ENCODE measurements at places on chromosomes 11 and 22.
A peak's percentile ranks its signal among the peaks of the same experiment; 100 is the strongest.

GRCh38 chr11:122392508-122392907 lies 263.0 kb upstream of the UBASH3B start:
- DNase-seq: no peak

GRCh38 chr11:111688013-111688412 lies 78.2 kb downstream of the PPP2R1B start:
- peak; percentile 29 for DNase-seq

GRCh38 chr11:114073828-114074381 lies 14.4 kb downstream of the ZBTB16 start:
- no peak for DNase-seq

DNA sequence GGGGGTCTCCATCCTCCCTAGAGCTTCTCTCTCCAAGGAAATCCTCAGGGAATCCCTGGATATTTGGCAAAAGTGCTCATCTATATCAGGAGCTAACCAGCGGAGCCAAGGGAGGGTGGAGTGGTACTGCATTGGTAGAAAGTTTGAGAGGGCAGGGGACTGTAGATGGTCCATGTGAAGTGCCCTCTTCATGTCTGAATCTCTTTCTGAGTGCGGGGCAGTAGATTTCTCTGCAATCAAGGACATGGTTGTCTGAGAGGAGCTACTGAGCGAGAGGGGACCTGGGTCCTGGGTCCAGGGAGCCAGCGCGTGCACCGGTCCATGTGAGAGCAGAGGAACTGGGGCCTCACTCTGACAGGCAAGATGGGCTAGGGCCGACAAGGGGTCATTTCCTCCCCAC lies 701 bp downstream of the DIXDC1 start:
- no peak for DNase-seq

DNA sequence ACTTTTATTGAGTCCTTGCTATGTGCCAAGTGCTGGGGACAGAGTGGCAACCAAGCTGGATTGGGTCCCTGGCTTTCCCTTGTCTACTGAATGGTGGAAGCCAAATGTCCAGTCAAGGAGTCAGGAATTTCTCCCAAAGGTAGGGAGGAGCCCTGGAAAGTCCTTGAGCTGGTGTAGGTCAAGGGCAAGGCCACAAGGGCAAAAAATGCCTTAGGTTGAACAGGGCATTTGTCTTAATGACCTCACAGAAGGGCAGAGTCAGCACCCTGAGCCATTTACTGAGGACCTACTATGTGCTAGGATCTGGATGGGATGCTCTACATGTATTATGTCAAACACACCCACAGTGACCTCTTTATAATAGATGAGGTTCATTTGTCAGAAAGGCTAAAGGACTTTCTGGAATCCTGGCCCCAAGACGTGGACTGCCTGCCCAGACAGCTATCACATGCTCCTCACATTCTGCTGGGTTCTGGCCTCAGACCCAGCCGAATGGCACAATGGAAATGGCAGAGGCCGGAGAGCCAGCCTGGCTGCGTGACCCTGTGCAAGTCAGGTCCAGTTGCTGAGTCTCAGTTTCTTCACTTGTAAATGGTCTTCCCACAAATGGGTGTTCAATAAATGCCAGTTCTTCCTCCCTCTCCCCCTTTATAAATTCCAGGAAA lies 17.7 kb downstream of the MOGAT2 start:
- DNase-seq: no peak

- no peak for DNase-seq
Measured at GRCh38 chr11:104843150-104843836, 55.0 kb downstream of the CASP12 start.

- no peak for DNase-seq
Measured at GRCh38 chr22:44103735-44104480, 76.8 kb upstream of the PARVG start.

- DNase-seq: no peak
Measured at GRCh38 chr11:129969920-129970319, 32.7 kb downstream of the PRDM10 start.

GRCh38 chr22:25645964-25646363 lies 81.5 kb downstream of the GRK3 start:
- no peak for DNase-seq

DNA sequence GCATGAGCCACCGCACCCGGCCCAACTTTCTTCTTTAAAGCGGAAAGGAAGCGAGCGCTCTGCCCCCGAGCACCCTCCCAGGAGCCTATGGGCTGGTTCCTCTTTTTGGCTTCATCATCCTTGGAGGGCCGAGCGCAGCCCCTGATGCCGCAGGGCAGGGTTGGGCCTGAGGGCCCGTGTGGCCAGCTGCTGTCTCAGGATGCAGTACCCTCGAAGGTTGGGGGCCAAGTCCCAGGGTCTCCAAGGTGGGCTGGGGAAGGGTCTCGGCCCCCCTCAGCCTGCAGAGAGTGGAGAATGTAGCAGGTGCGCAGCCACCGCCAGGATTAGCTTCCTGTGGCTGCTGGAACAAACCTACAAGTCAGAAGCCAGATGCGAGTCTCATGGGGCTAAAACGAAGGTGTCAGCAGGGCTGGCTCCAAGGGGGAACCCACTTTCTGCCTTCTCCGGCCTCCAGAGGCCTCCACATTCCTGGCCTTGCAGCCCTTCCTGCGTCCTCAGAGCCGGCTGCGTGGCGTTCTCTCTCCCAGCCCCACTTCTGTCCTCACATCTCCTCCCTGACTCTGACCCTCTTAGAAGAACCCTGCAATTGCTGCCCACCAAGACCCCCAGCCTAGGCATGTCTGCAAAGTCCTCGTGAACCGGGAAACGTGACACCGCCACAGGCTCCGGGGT lies 2.9 kb downstream of the PANX2 start:
- DNase-seq: no peak

GRCh38 chr11:113319085-113319484 lies 4.7 kb downstream of the TTC12 start:
- DNase-seq: no peak

- no peak for DNase-seq
Measured at GRCh38 chr11:87423161-87423560, 385.4 kb downstream of the TMEM135 start.

GRCh38 chr22:47310601-47311000 lies 548.2 kb downstream of the TBC1D22A start:
- DNase-seq: no peak

GRCh38 chr11:21814169-21814568 lies 378.7 kb upstream of the ANO5 start:
- DNase-seq: no peak

DNA sequence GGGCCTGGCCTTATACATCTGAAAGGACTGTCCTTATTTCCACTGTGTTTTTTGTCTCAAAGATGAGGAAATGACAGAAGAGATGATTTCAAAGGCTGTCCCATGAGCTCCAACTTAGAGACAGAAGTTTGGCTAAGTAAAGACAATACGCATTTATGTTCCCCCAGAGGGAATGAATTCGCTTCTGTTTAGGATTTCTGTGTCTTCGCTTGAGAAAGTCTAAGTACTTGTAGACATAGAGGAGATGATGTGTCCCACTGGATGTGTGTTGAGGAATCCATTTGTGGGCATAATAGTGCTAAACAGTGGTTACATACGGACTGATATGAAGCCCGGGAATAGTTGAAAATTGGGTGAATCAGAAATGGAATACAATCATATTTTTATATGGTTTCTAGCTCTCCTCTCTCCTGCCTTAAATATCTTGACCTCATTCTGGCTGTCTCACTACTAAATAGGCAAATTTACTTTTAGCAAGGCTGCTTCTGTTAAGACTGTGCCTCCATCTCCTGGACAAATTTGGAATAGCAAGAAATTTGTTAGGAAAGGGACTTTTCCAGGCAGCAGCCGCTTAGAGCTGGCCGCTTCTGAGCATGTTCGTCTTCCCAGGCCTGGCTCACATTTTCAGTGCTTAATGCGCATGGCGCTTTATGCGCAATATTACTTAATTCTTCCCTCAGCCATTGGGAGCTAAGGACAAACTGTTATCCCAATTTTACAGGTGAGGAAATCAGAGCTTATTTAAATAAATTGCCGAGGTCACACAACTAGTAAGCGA lies 1.9 kb upstream of the PEX26 start:
- DNase-seq: peak; percentile 92

Data from kidney glomerular epithelial cell (primary cell).